ENCODE measurements at places on chromosomes 4 and X. TPM values are rescaled to one million over a fixed set of nuclear protein-coding genes. Genes with fewer than 3 reads are reported as not detected.
A peak's percentile ranks its signal among the peaks of the same experiment; 100 is the strongest.

Gene MAP3K15
- not detected for total RNA-seq

- peak; percentile 86 for DNase-seq
Measured at GRCh38 chr4:151195801-151196200, 81.2 kb upstream of the PRSS48 start.

- no peak for DNase-seq
Measured at GRCh38 chrX:20320461-20321159, 53.9 kb upstream of the RPS6KA3 start.

DNA sequence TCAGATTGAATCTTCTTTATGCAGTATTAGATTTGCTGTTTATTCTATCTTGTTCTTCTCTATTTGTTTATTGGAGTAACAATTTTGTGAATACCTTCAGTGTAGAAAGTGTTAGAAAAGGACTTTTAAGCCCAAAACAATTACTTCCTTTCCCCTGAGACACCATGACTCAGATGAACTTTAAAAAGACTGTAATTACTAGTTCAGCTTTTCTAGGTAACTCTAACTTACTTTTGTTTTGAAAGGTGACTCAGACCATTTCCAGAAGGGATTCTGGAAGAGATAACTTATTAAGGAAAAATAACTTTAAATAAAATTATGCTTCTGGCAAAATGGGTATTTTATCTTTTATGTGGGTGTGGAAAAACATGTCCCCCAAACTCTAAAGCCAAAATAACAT is 561.5 kb upstream of the PCDH10 start:
- peak; percentile 14 for DNase-seq

DNA sequence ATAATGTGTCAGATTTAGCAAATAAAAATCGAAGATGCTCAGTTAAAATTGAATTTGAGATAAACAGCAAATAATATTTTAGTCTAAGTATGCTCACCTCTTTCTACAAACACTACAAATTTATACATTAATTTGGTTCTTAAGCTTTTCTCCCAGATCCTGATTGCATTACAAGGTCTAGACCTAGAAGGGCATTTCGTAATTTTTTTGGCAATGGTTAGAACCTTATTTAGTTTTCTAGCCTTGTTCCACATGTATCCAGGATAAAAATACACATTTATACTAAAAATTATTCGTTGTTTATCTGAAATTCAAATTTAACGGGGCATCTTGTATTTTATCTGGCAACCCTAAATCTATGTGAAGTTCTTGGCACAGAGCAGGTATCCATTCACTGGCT is 2.5 kb upstream of the CDKL5 start:
- peak; percentile 46 for DNase-seq

Measured in fibroblast of the aortic adventitia (primary cell).